ENCODE measurements at places on chromosomes 2 and 18.
A peak's percentile ranks its signal among the peaks of the same experiment; 100 is the strongest.

GRCh38 chr2:232573042-232573441 lies 22.6 kb downstream of the EIF4E2 start:
- DNase-seq: no peak

DNA sequence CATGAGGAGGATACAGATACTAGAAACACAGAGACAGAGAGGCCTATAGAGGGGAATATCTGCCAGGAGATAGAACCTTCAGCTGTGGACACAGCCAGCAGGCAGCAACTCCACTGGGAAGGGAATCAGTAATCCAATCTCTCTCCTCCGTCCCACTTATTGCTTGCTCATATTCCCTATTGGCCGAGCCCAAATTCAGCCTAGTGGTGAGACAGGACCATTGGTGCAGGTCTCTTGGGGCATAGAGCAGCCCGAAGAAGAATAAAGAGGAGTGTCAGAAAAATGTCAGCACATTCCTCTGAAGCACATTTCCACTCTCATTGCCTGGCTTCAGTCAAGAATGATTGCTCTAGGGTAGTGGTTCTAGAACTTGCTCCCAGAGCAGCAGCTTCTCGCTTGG lies 1091.5 kb upstream of the GYPC start:
- DNase-seq: no peak

- DNase-seq: no peak
Observed at GRCh38 chr2:28152585-28153280, 239.9 kb upstream of the FOSL2 start.

DNA sequence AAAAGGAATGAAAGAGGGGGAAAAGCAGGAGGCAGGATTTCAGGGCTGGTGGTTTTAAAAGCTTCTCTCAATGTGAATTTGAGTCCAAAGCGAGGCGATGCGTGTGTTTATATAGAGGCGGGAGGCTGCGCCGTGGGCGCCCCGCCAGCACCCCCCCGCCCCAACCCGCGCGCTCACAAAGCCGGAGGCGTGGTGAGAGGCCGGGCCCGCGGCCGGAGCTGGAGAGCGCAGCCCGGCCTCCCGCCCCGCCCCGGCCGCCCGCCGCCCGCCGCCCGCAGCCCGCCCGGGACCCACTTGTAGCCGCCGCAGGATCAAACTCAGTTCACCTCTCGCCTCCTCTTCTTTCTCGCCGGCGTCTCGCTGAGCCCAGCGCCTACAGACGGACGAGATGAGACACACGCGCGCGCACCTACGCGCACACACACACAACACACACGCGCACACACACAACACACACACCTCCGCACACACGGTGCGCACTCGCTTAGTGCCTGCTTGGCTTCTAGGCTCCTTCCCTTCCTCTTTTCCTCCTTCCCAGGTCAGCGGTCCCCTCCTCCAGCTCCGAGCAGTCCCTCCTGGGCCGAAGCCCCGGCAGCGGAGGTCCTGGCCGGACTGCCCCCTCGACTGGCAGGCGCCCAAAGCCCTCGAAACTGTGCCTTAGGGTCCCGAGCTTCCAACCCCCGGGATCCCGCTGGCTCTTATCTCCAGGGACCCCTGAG lies 1.3 kb upstream of the CYP26B1 start:
- no peak for DNase-seq

DNA sequence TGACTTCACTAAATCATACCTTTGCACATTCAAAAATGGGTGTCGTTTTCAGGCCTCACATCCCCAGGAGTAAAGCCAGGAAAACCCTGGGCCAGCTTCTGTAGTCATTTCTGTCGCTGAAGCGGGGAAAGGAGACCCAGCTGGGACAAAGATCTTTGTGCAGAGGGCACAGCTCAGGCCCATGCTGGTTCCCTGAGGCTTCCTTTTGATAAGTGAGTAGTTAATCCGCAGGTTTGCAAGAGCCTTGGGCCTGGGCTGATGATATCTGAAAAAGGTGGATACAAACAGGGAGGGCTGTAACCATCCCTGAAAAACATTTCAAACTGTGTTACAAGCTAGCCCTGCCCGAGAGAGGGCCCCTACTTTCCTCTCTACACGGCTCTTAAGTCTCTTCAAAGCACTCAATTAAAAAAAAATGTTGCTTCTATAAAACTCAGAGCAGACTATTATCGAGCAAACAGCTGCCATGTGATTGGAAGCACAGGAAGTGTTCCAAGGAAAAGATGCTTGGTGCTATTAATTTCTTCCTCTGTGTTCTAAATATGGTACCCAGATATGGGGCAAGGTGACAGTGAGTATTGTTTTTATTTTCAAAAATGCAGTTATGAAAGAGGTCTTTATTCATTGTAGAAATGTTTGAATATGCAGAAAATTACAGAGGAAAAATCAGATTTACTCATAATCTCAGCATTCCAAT lies 117.2 kb downstream of the LNPK start:
- no peak for DNase-seq

DNA sequence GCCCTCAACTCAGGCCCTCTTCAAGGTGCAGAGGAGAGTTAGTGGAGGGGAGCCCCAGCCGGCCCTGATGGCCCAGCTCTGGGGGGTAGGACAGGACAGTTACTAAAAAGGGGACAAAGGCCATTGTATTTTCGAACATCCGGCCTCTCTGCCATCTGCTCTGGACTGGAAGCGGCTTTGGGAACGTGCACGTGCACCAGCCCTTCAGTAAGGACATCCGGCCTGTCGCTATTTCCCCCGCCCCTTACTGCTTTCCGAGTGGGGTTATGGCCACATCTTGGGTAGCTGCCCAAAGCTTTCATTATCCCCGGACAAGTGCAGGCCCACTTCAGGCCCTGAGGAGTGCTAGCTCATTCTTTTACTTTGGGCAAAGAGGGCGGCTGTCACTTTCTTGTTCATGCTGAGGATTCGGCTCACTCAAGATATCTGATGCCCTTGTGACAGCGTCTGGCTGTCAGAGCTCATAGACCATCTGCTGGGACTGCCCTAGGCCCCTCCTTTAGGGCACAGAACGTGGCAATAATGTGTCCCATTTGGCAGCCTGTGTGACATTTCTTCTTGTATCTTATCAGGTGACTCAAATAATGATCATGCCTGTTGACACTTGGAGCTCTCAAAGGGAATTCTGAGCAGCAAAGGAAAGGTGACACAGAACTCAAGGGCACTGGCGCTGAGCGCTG lies 17.5 kb downstream of the SLC4A3 start:
- DNase-seq: no peak

- DNase-seq: no peak
Observed at GRCh38 chr18:10076502-10077030, 162.8 kb downstream of the VAPA start.

GRCh38 chr2:19474128-19474527 lies 115.7 kb upstream of the OSR1 start:
- DNase-seq: peak; percentile 14

- no peak for DNase-seq
Observed at GRCh38 chr2:11945139-11946126, 199.0 kb downstream of the LPIN1 start.

- no peak for DNase-seq
Observed at GRCh38 chr18:3358310-3358709, 91.7 kb upstream of the TGIF1 start.

- DNase-seq: no peak
Observed at GRCh38 chr2:222320436-222321395, 21.9 kb upstream of the PAX3 start.

DNA sequence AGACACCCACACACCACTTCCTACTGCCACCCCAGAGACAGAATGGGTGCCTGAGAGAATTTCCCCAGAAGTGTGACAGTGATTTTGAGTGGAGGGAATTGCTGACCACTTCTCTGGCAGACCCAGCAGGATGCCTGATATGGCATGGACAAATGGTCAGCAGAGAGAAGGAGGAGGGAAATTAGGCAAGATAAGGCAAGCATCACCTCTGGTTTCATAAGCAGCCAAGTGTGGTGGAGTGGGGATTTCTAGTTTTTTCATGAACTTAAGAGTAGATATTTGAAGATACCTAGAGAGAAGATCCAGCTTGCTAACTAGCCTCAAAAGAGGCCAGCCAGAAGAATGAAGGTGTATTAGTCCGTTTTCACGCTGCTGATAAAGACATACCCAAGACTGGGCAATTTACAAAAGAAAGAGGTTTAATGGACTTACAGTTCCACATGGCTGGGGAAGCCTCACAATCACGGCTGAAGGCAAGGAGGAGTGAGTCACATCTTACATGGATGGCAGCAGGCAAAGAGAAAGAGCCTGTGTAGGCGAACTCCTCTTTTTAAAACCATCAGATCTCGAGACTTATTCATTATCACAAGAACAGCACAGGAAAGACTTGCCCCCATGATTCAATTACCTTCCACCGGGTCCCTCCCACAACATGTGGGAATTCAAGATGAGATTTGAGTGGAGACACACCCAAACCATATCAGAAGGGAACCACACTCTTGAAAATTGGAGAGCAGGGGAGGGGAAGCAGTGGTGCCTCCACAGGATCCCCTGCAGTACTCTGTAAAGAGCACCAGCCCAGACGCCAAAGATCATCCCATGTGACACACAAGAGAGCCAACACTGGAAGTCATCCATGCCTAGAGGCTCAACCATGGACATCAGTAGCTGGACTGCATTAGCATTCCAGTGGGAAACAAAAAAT lies 64.2 kb downstream of the RBM43 start:
- DNase-seq: no peak

- no peak for DNase-seq
Observed at GRCh38 chr2:64998658-64999061, 9.5 kb downstream of the SLC1A4 start.

DNA sequence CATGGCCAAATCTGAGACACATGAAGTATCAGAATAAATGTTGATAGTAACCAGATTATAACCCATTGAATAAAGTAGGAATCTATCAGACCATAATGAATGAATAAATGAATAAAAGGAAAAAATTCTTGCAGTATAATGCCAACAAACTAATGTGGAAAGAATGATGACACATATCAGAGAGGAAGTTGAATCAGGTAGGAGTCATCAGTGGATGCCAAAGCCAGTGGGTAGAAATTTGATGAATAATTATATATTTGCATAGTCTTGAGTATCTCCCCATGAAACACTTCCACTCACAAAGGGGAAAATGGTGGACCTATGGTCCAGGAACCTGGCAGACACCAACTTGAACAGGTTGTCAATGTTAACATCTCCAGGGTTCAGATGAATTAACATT lies 68.6 kb downstream of the GALNT3 start:
- DNase-seq: no peak

DNA sequence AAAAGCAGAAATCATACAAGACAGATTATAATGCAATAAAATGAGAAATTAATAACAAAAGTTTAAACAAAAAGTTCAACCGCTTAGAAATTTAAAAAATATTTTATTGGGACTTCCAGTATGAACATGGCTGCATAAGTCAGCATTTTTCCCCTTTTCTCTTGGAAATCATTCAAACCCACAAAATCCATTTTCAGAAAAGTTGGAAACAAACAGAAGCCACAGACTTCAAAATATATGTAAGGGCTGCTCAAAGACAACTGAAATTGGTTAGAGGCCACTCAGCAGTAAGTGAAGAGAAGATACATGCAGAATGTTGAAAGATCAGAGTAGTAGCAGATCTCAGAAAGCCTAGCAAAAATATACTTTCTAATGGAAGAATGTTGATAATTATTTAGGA lies 194.0 kb downstream of the DYSF start:
- no peak for DNase-seq

DNA sequence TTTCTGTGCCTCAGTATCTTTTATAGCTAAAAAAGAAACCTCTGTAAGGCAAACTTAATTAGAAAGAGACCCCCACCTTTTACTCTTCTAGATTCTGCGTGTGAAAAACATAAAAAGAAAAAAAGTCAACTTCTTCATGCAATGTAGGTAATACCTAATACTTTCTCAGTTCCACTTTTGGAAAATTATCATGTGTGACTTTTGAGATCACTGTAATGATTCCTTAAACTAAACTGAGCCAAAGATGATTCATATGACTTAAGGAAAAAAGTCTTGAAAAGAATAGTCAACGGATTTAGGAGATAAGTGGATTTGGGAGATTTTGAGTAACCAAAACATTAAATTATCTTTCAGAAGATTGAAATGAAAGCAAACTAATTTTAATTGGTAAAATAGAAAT lies 48.9 kb downstream of the PLEKHA3 start:
- no peak for DNase-seq

- no peak for DNase-seq
Observed at GRCh38 chr2:73892631-73893329, at the start of gene ACTG2. Gene ACTG2 (plus strand): TSS chr2:73893008. CDS start chr2:73901312, 8,304 bp downstream.

- no peak for DNase-seq
Observed at GRCh38 chr2:151043484-151043883, 218.2 kb downstream of the RBM43 start.

GRCh38 chr2:61969376-61969775 lies 63.9 kb downstream of the COMMD1 start:
- DNase-seq: no peak

DNA sequence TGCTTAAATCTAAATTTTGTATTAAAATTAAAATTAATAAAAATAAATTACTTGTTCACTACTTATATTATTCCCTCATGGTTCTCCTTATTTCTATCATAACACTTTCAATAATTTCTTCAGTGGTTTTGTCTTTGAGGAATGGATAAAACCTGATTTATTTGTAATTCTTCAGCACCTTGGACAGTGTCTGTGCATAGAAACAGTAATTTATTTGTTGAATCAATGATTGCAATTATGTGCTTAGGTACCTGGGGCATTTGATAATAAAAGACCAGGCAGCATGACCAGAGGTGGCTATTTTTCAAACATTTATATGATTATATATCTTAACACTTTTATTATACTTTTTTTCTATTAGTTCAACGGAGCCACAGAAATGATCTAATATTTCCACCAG lies 1062.7 kb downstream of the DSC3 start:
- no peak for DNase-seq

GRCh38 chr2:10426726-10427617 lies 21.2 kb downstream of the ODC1 start:
- no peak for DNase-seq

- no peak for DNase-seq
Observed at GRCh38 chr18:3493501-3494244, 43.7 kb downstream of the TGIF1 start.

Measured in activated CD8-positive, alpha-beta memory T cell treated with anti-CD3 and anti-CD28 coated beads for 1 hour (primary cell).